ENCODE measurements at places on chromosomes 16 and 17. TPM values are rescaled to one million over a fixed set of nuclear protein-coding genes. Genes with fewer than 3 reads are reported as not detected.
A peak's percentile ranks its signal among the peaks of the same experiment; 100 is the strongest.

DNA sequence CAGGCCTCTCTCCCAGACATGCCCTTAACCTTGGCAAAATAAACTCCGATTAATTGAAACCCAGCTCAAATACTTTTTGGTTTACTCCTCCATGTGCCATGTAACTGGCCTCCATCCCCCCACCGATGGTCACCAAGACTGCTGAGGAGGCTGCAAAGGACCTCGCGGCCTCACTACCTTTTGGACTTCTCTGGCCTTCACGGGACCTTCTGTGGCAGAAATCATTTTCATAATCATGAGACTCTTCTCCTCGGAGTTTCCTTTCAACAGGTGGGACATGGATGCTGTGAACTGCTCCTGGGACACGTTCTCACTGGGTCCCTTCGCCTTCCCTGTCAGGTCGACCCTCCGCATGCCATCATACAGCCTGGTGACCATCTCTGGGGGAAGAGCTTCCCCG, 9.0 kb downstream of the MEAK7 start:
- DNase-seq = peak; percentile 23
- H3K27ac ChIP-seq = no peak overlapping the region
- peaks cover 47% of the 10 kb centered on the region for H3K36me3 ChIP-seq
- H3K4me3 ChIP-seq = no peak overlapping the region

DNA sequence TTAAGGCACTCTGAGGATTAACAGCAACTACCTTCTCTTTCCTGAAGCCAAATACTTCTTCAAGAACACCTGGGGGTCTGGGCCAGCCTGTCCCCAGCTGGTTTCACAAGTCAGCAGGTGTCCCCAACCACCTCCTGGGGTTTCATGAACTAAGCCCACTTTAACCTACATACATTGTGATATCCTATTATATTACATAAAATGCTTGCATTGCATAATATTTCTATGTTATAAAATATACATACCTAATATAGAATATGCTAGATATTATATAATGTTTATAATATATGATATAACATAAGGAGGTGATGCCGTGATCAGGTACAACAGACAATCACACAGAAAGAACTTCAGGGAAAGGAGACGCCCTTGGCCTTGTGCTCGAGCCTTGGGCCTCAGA, 367.6 kb downstream of the C16orf95 start:
- H3K27ac ChIP-seq = no peak overlapping the region
- no peaks in the 10 kb centered on the region for H3K4me1 ChIP-seq
- no peaks in the 10 kb centered on the region for H3K36me3 ChIP-seq
- no peak for DNase-seq
- no peak overlapping the region for H3K4me3 ChIP-seq

DNA sequence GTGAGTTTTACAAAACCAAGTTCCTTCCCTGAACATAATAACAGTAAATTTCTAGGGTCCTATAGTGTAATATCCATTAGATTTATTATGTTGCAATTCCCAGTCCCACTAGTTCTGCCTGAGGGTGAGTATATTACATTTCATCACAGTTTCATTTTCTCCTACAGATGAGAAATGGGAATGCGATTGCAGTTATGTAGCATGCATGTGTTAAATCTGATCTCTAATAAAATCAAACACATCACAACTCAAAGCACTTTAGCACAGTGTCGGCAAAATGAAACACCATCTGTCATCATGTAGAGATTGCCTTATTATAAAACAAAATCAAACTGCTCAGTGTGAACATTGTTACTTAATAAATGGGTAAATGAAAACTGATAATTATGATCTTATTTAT, 180.5 kb upstream of the TOX3 start:
- no peak overlapping the region for H3K4me3 ChIP-seq
- DNase-seq = no peak

GRCh38 chr17:7225711-7226331, 6.1 kb downstream of the ACADVL start:
- no peak overlapping the region for H3K4me3 ChIP-seq
- peaks cover 7% of the 10 kb centered on the region for H3K4me1 ChIP-seq
- H3K36me3 ChIP-seq = peaks cover 93% of the 10 kb centered on the region
- H3K27me3 ChIP-seq = no peaks in the 10 kb centered on the region
- peak; percentile 60 for DNase-seq
- no peak overlapping the region for H3K27ac ChIP-seq

GRCh38 chr16:78623796-78624195, 524.3 kb downstream of the WWOX start:
- no peak for DNase-seq
- no peak overlapping the region for H3K27ac ChIP-seq
- H3K36me3 ChIP-seq = no peaks in the 10 kb centered on the region
- H3K4me3 ChIP-seq = no peak overlapping the region
- H3K27me3 ChIP-seq = no peaks in the 10 kb centered on the region

- no peak overlapping the region for H3K27ac ChIP-seq
- no peak for DNase-seq
- H3K36me3 ChIP-seq = peaks cover 24% of the 10 kb centered on the region
- no peaks in the 10 kb centered on the region for H3K4me1 ChIP-seq
Measured at GRCh38 chr17:14080847-14081251, 11.5 kb downstream of the COX10 start.

DNA sequence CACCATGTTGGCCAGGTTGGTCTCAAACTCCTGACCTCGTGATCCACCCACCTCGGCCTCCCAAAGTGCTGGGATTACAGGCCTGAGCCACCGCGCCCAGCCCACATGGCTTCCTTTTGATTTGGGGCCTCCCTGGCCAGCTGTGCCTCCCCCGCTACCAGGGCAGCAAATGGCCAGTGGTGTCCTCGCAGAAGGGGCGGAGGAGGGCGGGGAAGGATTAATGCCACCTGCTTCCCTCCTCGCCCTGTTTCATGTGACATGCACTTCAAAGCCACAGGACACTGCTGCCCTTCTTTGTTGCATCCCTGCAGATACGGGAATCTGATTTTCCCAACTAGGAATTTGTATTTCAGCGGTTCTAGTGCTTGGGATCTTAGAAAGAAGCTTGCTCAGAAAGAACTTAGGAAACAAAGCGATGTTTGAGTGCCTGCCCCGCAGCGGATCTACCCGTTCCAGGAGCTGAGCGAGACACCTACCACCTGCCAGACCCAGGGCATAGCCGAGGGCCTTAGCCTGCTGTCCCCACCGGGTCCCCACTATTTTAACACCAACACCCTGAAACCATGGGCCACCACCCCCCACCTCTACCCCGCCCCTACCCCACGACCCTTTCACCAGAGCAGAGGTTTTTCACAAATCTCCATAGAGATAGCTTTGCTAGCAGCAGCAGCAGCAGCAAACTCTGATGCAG, 37.7 kb upstream of the CCDC182 start:
- peaks cover 19% of the 10 kb centered on the region for H3K4me1 ChIP-seq
- H3K27me3 ChIP-seq = no peaks in the 10 kb centered on the region
- DNase-seq = no peak
- H3K4me3 ChIP-seq = no peak overlapping the region

DNA sequence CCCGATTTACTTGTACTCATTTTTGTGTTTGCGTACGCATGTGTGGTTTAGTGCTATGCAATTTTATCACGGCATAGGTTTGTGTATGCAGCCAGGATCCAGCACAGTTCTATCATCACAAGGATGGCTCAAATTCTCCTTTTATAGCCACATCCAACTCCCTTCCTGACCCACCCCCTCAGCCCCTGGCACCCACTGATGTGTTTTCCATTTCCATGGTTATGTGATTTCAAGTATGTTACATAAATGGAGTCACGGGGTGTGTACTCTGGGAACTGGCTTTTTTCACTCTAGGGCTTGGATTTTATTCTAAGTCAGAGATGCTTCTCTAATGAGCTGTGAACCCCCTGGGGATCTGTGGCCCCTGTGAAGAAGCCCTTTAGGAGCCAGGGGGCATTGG, 16.8 kb downstream of the IL4R start:
- H3K4me3 ChIP-seq = no peak overlapping the region
- peaks cover 44% of the 10 kb centered on the region for H3K36me3 ChIP-seq
- H3K27ac ChIP-seq = peak overlapping the region; percentile 85
- peaks cover 78% of the 10 kb centered on the region for H3K4me1 ChIP-seq
- DNase-seq = peak; percentile 77
- no peaks in the 10 kb centered on the region for H3K27me3 ChIP-seq

CMTR2 gene
- 21.6 TPM for total RNA-seq

TBC1D26 gene
- total RNA-seq = not detected

HOXB13 gene
- total RNA-seq = not detected

CES1 gene
- 293 TPM for total RNA-seq

All from upper lobe of right lung (tissue), 1 donor.